T-helper 17 cell (primary cell): ENCODE measurements at places on chromosomes 11 and 22.
A peak's percentile ranks its signal among the peaks of the same experiment; 100 is the strongest.

GRCh38 chr11:87351676-87352075 lies 313.9 kb downstream of the TMEM135 start:
- no peak for DNase-seq

- DNase-seq = no peak
These were observed 21.5 kb downstream of the CTSC start for GRCh38 chr11:88315981-88316441.

- no peak for DNase-seq
These were observed 123.7 kb upstream of the CCDC90B start for GRCh38 chr11:83409891-83410290.

DNA sequence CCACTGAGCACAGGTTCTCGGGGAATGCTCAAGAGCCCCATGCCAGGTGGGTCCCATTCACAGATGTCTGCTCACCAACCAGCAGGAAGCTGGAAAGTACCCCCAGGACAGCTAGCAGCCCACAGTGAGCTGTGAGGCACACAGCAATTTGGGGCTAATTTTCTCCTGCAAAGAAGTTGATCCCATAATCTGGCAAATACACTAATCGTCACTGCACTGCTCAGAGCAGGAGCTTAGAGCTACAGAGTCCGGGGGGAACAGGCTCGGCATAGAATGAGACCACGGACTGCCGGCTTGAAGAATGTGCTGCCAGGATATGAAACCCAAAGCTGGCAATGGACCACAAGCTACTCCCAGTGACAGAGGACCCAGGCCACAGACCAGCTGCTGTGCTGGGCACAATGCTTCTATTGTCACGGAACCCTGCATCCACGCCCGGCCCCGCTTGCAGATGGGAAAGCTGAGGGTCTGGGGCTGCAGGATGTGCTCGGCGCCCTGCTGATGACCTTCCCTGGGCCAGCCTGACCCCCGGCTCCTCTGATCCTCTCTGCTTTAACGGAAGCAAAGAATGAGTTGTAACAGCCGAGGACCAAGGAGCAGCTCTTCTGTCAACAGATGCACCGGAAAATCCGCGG lies 239.7 kb downstream of the CTTN start:
- no peak for DNase-seq

DNA sequence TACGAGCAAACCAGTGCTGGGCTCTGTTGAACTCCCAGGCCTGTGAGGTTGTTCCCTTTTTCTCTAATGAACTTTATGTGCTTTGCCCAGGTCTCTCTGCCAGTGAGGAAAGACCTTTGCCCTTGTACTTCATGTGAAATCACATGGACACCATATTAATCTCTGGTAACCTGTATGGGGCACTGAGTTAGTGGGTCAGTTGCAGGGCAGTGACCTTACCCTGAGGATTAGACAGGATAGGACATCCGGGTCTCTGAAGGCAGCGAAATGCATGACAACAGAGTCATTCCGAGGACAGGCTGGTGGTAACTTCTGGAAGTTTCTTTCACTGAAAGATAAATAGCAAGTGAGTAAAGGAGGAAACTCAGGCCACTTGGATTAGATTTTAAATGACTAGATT lies 93.7 kb downstream of the ZBTB16 start:
- no peak for DNase-seq

- no peak for DNase-seq
These were observed 512 bp upstream of the GRIA4 start for GRCh38 chr11:105609341-105609781.

DNA sequence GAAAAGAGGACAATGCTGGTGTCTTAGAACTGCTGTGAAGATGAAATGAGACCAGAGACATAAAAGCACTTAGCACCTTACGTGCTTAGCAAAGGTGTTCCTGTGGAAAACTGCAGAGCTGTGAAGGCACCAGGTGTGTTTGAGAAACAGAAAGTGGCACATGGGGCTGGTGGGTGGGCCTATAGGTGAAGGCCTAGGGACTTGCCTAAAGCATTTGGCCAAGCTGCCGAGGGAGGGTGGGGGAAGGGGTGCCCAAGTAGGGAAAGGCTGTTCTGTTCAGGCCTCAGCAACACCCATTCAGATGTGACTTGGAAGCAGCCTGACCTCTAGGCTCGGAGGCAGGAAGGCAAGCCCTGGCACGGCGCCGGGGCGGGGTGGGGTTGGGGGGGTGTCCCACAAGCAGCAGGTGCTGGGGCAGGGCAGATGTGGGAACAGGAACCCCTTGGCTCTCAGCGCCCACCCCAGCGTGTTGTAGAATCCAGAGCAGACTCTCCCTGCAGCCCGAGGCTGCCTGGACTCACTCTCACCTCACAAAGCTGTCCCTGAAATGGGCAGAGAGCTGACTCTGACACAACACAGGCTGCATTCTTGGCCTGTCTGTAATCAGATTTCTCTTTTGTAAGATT lies 366.7 kb upstream of the NARS2 start:
- DNase-seq = no peak

- DNase-seq = no peak
These were observed 221.7 kb downstream of the NTM start for GRCh38 chr11:131592152-131592551.

GRCh38 chr11:114040706-114041211 lies 18.8 kb upstream of the ZBTB16 start:
- no peak for DNase-seq

DNA sequence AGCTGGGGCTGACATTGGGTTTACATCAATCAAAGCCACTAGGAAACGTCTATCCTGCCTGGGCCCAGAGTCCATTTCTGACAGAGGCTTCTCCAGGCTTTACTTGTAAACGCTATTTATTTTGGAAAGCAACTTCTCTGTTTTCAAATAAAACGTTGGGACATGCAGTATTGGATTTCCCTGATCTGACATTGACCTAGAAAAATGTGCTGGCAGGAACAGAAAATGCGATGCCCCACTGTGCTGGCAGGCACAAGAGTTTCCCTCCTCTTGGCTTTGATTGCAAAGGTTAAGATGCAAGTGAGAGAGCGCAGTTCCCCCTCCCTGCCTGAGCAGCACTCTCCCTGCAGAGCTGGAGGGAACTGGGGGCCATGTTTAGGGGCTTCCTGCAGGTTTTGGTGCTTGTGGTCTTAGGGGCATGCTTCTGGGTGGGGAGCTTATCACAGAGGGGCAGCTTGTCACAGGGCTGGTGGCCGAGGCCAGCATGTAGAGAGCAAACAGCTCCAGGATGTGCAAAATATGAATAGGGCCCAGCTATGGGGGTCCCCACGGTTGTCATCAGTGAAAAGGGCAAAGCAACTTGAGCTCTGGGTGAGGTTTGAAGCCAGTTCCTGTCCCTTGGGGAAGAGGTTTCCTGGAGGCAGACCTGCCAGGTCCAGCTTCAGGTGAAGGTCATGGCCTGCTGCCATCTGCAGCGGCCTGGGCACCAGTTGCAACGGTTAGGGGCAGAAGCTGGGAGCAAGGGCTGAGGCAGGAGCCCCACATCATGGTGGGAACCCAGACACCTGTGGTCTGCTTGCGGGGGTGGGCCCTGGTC lies 42.3 kb upstream of the DKK3 start:
- no peak for DNase-seq

DNA sequence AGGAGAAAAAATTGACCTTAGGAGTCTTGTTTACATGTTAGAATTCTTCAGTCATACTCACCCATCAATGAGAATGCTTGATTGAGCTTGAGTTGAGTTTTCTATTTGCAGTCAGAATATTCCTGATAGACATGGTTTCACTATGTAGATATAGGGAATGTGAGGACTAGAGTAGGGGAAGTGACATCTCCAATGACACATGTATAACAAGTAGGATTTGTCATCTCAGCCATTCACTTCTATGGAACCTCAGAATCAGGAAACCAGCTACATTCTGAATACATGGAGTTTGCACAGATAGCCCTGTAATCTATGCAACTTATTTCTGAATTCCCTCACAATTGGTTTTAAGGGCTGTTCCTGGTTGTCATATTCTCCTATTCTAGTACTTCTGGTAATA lies 20.1 kb upstream of the OR9Q1 start:
- no peak for DNase-seq

GRCh38 chr11:17406818-17407149 lies 18.3 kb upstream of the KCNJ11 start:
- DNase-seq = no peak

- no peak for DNase-seq
These were observed 39.1 kb upstream of the ACCSL start for GRCh38 chr11:44008698-44009097.

DNA sequence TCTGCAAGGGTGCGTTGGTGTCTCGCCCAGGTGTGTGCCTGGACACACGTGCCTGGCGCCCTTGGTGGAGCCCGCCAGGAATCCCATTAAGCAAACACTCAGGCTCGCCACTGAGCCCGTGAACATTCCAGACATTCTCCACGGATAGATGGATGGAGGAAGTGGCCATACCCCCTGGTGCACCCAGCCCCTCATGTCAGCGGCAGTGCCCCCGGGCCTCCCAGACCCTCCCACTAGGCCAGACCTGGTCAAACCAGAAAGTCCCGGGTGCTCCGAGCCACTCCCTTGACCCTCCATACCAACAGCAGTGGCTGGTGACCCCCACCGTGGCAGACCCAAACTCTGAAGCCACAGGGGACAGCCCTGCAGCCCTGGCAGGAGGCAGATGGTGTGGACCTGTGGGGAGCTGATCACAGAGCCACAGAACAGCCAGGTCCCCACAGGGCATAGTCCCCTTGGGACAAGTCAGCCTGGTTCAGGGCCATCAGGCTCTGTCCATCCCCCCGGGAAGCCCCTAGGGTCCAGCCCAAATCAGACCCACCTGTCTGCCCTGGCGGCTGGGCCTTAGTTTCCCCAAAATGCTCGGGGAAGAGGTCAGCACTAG lies 1.9 kb downstream of the EPS8L2 start:
- no peak for DNase-seq

- DNase-seq = peak; percentile 53
These were observed 26.0 kb upstream of the FADD start for GRCh38 chr11:70176940-70177689.

- DNase-seq = no peak
These were observed 39.0 kb downstream of the GRAMD1B start for GRCh38 chr11:123469089-123469488.

DNA sequence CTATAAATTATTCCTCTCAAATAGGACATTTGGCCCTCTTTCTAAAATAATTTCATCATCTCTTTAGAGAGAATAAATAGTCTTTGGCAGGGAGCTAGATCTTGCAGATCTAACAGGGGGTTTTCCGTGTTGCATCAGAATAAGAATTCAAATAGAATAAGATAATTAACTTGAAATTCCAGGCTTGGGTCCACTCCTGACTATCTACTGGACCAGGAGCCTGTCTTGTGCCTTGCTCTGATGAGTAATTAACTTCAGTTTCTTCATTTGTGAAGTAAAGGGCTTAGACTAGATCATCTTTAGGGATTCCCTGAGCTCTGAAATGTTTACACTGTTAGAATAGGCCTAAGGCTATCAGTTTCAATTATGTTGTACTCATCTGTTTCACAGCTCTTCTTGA lies 23.5 kb upstream of the TMEM123 start:
- DNase-seq = no peak
